SHP77 (cell line): ENCODE measurements at places on chromosomes 5 and 9.
A peak's percentile ranks its signal among the peaks of the same experiment; 100 is the strongest.

- no peak for DNase-seq
Measured at GRCh38 chr5:7673658-7674057, 177.3 kb downstream of the CFAP90 start.

- DNase-seq = no peak
Measured at GRCh38 chr5:97427235-97427634, 244.2 kb upstream of the RIOK2 start.

DNA sequence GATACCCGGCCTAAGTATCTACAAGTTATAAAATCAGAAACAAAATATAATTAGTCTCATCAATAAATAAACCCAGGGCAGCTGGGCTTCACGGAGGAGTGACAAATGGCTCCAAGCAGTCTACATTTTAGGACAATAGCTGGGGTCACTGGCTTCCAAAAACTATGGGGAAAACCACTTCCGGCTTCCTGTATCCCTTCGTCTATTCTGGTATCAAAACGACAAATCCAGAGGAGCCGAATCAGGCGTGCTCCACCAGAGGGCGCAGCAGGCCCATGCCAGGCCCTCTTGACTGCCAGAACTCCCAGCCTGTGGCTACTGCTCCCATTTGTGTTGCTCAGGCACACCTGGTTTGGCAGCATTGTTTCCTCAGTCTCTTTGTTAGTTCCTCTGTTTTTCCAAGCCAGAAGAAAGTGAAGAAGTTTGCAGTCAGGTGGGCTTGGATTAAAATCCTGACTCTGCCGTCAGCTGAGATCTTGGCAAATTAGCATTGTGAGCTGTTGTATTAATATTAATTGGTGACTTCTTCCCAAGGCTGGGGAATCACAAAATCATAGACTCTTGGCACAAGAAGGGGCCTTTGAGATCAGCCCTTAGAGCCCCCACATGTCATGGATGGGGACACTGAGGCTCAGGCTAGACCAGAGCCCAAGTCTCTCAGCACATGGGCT, 11.6 kb upstream of the RAB14 start:
- peak; percentile 85 for DNase-seq

DNA sequence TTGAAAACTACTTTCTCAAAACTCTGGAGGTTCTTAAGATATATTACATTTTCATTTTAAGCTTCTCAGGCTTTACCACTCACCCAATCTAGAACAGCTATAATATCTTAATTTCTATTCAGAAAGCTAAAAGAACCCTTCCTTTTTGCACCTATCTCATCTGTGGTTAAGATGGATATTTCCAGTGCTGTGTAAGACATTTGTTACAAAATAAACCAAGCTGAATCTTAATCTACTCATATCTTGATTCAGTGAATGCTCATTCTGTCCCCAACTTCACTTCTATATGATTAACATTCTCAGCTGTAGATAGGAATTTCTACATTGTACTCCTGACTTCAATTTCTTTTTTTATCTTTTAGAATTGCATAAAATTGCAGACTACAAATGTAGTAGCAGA, 15.0 kb downstream of the ABHD17B start:
- no peak for DNase-seq

DNA sequence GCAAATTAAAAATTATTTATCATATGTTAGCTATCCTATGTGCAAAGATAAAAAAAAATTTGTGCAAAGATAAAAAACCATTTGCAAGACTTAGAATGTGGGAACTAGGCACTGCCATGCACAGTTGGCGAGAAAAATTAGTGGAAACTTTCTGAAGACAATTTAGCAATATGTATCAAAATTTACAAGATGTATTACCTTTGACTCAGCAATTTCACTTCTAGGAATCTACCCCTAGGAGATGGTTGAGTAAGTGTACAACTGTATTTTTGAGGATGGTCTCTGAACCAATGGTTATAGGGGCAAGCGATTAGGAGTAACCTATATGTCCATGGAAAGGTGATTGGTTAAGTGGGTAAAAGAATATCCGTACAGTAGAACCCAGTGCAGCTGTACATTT, 88.9 kb downstream of the FGF1 start:
- DNase-seq = no peak

DNA sequence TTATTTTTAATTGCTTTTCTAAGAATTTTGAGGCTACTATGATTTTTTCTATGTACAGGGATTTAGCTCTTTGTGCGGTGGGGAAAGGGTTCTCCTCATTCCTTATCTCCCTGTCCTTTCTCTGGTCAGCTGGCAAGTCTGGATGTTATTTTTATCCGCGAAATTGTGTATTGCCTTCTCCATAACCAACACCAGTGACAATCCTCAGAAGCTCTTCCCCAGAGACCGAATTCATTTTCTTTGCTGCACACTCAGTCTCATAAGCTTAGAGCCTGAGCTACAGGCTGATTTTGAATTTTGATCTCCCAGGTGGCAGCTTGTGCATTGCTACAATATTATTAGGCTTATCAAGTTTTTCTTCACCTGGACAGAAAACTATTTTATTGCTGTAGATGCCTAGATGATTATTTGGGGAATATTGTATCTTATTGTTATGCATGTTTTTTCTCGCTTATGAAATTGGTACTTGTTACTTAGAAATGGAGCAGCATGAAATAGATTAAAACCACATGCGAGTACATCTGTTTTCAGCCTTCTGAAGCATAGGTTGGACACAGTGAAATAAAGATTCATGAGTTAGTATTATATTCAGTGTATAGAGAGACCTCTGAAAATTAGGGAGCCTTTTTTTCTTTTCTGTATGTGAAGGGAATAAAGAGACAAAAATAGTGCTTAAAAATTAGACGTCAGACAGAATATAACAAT, 27.3 kb downstream of the CPEB4 start:
- no peak for DNase-seq

GRCh38 chr9:108863891-108864290, 1.8 kb downstream of the ACTL7A start:
- DNase-seq = no peak

- peak; percentile 10 for DNase-seq
Measured at GRCh38 chr5:96936431-96937320, 796 bp downstream of the LNPEP start.

DNA sequence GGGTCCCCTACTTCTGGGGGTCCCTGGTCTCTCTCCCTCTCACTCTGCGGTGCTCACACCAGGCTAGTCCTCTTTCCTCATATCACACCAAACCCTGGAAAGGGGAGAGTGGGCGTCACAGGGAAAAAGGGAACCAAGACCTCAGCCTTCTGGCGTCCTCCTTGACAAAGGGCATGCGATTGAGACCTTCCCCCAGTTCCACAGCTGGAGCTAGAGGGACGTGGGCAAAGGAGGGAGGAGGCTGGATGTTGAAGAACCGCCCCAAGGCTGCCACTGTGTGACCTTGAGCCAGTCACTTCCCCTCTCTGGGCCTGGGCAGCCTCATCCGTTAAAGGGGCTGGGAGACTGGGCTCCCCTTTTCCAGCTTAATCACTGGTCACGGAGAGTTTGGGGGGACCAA, 18.5 kb upstream of the TOR2A start:
- DNase-seq = no peak

- DNase-seq = no peak
Measured at GRCh38 chr5:178475422-178475821, 114.8 kb downstream of the COL23A1 start.

DNA sequence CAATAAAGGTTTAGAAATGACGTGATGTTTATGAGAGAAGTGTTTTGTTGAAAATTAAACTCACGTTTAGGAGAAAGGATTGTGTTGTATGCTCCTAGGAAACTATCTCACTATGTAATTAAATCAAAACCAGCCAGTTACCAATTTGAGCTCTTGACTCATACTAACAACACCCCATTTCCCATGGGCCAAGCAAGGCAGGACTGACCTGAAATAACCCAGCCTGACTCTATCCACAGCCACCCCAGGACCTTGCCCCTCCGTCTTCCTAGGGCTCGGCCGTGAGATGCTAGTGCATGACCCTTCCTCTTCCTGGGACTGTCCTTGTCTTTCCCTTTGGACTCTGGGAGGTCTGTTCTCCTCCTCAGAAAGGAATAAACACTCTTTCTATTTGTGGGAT, 16.4 kb downstream of the TLR4 start:
- no peak for DNase-seq

DNA sequence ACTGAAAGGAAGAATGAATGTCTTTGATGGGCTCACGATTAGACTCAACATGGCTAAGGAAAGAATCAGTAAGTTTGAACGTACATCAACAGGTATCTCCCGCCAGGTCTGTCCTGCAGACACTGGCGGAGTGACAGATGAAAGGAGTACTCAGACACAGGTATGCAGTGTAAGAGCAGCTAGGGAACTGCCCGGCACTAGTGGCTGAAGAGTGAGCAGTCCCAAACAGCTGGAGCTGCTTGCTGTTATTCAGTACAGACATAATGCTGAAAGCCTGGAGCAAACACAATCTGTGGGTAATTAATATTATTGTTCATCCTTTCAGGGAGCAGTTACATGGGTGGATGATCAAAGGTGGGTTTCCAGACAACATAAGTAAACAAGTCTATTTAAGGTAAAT, 835.5 kb downstream of the TLE4 start:
- no peak for DNase-seq

- no peak for DNase-seq
Measured at GRCh38 chr5:141598391-141599345, 20.1 kb downstream of the DIAPH1 start.

DNA sequence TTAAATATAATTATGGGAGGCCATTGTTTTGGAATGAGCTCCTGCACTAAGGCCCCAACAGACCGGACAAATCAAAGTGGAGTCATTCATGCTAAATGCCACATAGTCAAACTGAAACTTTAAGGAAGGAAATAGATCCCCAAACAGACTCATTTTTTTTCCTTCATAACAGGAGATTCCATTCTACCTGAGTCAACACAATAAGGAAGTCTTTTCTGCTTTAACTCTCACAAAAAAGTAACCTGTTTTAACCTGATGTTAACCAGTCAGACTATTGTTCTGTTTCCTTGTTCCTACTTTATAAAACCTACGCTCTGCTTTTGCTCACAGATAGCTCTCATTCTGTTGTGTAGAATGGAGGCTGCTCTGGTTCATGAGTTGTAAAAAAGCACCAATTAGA, 234.9 kb downstream of the YTHDC2 start:
- DNase-seq = no peak
